ENCODE measurements at places on chromosomes 6 and 20.

DNA sequence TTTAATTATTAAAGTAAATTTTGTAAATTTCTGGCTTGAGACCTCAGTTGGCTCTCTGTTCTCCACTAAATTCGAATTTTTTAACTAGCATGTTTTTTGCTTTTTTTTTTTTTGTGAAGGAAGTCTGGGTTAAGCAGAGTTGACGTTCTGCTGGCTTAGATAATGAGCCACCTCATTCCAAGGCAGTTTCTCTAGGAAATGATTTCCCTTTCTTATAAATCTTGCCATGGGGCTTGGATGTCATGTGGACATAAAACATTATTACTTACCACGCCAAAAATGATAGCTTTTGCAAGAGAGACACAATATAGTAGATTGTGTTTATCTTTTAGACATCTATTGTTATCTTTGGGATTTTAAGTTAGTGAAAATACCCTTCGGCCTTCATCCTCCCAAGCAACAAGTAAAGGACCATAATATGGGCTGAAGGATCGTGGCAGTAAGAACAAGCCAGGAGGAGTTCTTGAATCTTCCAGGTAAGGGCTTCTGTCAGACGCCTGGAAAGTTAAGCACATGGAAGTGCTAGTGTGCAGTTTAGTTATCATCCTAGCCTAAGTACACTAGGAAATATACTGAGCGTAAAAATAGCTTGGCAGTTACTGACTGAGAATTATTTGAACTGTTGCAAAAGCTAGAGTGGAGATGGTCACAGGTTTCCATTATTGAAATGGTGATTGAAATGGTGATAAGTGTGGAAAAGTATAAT lies 30.7 kb downstream of the ADGRG6 start:
- DNase-seq: no peak

GRCh38 chr6:138063726-138064125 lies 43.5 kb downstream of the PERP start:
- no peak for DNase-seq

DNA sequence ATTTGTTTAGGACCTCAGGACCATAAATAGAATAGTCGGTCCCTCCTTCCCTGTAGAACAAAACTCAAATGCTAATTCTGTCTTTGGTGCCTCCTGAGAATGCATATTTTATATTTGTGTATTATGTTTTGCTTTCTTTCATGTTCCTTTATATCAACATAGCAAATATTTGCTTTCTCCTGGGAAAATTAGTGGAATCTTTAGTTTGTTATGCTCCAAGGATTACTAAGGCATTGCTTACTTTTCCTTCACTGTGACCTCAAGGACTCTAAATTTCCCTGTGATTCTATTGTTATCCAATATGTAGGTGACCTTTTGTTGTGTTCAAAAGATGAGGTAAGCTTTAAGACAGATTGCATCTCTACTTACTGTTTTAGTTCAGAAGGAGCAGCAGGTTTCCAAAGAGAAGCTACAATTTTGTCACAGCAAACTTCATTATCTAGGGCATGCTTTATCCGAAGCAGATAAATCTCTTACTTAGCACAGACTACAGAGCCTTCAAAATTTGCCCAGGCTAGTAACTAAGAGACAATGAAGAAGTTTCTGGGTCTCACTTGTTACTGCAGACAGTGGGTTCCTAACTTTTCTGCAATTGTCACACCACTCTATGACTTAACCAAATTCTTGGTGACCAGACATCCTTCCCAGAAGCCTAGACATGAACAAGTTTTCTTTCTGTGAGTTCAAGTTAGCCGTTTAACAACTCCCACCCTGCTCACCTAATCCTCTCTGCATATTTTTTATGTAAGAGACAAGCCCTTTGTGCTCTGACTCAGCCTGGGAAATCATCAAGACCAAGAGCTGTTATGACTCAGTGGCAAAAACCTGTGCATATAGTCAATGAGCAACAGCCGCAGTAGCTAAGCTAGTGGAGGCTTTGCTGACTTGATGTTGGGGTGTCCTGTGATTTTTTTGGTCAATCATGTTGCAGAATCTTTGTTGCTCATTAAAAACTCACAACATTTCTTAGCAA lies 378.8 kb downstream of the QKI start:
- DNase-seq: no peak

DNA sequence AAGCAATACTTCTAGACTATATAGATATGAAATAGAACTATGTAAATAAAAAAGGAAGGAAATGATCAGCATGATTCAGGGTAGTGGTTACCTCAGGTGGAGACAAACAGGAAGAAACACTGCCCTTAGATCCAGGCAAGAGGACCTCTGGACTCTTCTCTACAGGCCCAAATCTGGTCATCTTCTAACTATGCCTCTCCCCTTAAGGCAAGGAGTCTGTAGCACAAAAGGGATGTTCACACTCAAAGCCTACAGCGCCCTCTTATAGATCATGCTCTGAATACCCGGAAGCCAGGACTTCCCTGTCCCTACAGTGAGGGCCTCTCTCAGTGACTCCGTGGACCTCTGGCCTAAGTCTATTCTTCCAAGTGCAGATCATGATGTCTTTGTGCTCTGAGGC lies 30.4 kb upstream of the HIVEP2 start:
- DNase-seq: no peak

GRCh38 chr6:151948002-151948743 lies 140.7 kb downstream of the ESR1 start:
- no peak for DNase-seq

- no peak for DNase-seq
Measured at GRCh38 chr20:38308047-38308438, 4.1 kb downstream of the BPI start.

DNA sequence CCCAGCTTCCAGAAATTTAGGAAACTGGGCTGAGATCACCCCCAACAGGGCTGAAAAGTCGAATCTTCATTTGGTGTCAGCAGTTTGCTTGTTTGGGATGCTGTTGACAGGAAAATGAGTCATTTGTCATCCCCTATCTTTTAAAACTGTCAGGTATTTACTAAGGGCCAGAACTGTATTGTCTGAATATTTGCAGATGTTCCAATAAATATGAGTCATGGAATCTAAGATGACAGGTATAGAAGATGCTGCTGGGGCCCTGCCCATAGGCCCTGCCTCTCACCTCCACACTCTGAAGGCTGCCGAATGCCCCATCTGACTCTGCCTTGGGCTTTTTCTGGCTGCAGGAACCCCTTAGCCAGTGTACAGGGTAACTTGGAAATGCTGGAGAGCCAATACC lies 3.9 kb downstream of the ETV7 start:
- DNase-seq: no peak

GRCh38 chr6:132003516-132004178 lies 52.5 kb upstream of the CCN2 start:
- DNase-seq: no peak

DNA sequence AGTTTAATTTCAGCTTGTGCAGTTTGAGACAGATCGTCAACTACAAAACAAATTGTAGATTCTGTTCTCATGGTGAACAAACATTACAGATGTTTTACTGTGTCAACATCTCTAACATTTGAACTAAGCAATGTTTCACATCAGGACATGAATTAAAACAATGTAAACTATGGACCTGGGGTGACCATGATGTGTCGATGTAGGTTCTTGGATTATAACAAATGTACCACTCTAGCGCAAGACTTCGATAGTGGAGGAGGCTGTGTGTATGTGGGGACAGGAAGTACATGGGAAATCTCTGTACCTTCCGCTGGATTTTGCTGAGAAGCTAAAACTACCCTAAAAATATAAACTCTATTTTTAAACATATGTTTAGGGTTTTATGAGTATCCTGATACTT lies 17.1 kb downstream of the HIVEP2 start:
- peak; percentile 25 for DNase-seq

Measured in large intestine (tissue), 12 donors.